ENCODE measurements at places on chromosomes 4 and X.

GRCh38 chrX:38561126-38561868 lies at the start of gene TSPAN7:
Gene TSPAN7 (plus strand): TSS chrX:38561542. CDS start chrX:38561547, 5 bp downstream.
- peak; percentile 77 for DNase-seq

DNA sequence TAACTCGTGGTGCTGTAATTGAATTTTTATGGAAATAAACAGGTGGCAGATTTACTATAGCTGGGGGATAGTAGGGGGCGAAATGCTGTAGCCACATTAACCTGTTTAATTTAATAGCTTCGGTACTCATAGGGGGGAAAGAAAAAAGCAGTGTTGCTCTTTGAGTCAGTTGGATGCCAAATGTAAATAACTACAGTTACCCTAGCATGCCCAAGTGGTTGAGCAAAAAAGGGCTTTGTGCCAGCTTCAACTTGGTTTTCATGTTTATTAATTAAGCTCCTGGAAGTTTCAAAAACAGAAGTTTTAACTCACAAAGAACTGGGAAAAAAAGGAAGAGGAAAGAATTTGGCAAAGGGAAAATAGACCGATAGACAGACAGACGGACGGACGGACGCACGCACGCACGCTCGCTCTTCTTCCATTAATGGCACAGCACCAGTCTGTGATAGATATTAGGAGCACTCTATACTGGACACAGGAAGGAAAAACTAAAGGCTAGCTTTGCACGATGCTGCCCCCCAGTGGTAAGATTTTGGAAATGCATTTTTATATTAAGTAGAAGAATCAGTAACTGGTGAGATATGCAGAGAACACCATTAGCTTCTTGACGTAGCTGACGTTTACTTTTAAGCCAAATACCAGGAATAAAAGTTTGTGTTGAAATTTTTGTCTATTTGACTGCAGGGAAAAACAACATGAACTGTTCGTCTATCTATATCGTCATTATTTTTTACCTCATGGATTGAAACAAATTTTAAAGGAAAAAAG lies 151.8 kb downstream of the SLC7A11 start:
- peak; percentile 83 for DNase-seq

DNA sequence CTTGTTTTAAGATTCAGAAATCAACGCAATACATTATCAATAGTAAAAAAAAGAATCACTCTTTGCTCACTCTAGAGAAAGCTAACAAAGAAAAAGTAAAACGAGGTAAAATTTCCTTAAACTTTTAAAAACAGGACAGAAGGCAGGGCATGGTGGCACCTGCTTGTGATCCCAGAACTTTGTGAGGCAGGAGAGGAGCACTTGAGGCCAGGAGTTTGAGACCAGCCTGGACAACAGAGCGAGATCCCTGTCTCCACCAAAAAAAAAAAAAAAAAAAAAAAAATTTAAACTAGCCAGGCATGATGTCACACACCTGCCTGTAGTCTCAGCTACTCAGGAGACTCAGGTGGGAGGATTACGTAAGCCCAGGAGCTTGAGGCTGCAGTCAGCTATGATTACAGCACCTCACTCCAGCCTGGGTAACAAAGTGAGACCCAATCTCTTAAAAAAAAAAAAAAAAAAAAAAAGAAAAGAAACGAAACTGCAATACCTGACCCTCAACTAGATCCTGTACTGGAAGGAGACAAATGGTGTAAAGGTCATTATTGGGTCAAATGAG lies 3.5 kb downstream of the CCNI start:
- peak; percentile 58 for DNase-seq

DNA sequence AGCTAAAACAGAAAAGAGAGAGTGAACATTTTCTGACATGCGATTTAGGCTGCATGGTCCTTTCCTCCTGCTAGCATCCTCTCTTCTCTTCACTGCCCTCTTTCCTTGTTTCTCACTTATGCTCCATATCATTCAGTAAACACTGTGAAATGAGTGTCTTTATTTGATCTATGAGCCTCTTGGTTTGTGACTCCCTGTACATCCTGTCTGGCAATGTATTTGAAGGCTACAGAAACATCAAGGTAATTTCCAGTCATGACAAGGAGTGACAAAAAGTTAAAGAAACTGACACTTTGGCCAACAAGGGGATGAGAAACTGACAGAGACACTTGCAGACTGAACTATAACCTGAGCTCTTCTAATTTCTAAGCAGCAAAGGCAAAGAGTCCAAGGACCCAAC lies 8.7 kb downstream of the FTHL17 start:
- no peak for DNase-seq

- no peak for DNase-seq
Measured at GRCh38 chr4:185247151-185247550, 37.8 kb downstream of the SNX25 start.

DNA sequence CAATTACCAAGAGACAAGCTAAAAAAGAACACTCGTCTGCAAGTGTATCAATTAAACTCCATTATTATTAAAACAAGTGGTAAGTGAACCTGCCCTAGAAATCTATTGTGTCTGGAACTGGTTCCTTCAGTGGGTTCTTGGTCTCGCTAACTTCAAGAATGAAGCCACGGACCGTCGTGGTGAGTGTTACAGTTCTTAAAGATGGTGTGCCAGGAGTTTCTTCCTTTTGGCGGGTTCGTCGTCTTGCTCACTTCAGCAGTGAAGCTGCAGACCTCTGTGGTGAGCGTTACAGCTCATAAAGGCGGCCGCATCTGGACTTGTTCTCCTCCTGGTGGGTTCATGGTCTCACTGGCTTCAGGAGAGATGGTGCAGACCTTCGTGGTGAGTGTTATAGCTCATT lies 231.8 kb downstream of the GRID2 start:
- DNase-seq: no peak

DNA sequence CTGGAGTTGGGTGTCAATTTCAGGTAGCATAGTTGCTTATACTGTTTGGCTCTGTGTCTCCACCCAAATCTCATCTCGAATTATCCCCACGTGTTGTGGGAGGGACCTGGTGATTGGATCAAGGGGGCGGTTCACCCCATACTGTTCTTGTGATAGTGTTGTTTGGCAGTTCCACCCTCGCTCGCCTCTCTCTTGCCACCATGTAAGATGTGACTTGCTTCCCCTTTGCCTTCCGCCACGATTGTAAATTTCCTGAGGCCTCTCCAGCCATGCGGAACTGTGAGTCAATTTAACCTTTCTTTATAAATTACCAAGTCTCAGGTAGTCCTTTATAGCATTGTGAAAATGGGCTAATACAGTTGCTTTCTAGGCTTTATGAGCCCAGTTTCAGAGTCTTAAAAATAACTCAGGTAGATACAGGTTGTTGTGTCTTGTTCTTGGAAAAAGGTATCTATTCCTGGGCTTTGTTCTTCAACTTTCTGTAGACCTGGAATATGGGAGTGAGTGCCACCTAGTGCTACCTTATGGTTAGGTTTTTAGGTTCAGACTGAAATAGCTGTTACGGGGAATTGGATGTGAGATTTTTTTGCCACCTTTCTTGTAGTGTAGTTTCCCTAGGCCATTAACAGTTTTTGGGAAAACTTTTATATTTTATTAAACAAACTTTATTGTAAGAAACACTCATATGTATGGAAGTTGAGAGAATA lies 15.6 kb downstream of the PGK1 start:
- DNase-seq: peak; percentile 37

DNA sequence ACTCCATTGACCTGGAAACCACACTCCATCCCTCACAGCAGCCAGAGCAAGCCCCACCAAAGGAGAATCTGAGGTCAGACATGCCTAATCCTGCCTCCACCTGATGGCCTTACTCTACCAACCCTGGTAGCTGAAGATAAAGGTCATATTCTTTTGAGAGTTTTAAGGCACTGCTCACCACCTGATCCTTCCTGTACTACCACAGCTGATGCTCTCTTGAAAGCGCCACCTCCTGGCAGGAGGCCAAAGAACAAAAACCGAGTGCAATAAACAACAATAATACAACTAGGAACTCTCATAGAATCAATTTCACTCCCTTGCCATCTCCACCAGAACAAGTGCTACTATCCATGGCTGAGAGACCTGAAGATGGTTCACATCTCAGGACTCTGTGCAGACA lies 301.6 kb downstream of the NAF1 start:
- no peak for DNase-seq

All from kidney tubule cell (primary cell).